ENCODE measurements at places on chromosomes 7 and 10. TPM values are rescaled to one million over a fixed set of nuclear protein-coding genes. Genes with fewer than 3 reads are reported as not detected.

GRCh38 chr10:72525277-72525676 lies 100.6 kb downstream of the MICU1 start:
- DNase-seq = peak; percentile 7

The UCMA gene
- total RNA-seq = 2.6 TPM

The HOXA3 gene
- 4.7 TPM for total RNA-seq

The NFE2L3 gene
- 0.44 TPM for total RNA-seq

DNA sequence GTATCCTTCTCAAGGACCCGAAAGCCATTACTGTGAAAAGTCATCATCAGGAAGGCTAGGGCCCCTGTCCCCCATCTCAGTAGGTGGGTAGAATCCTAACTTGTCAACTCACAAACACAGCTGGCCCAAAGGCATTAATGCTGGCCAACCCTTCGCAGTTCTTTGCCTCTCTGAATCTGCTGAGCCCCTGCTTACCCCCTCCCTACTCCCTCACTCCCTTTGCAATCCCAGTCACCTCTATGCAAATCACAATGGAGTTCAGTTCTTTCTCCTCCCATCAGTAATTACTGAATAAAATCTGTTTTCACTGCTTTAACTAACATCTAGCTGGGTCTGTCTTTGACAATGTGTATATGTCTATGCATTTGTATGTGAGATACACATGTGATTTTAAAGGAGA lies 38.1 kb upstream of the AOAH start:
- no peak for DNase-seq

- peak; percentile 55 for DNase-seq
These were observed 16.7 kb downstream of the ITGB1 start for GRCh38 chr10:32941357-32941756.

DNA sequence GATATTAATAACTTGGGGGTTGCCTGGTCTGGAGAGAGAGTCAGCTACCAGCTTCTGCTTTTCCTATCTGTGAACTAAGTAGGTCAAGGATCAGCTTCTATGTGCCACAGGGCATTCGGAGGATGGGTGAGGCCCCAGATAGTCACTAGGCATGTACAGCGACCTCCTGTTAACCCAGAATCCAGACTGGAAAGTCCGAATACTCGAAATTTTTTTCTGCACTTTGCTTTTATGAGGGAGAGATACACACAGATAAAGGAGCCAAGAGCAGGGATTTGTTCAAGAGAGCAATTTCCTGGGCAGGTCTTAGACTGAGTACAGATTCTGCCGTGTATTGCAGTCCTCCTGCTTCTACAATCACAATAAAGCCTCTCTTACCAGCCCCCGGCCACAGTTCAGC lies 54.2 kb downstream of the EMX2 start:
- no peak for DNase-seq

Measured in muscle of leg (tissue), 16 donors.